ENCODE measurements at places on chromosomes 5 and 9.

- DNase-seq: no peak
Measured at GRCh38 chr5:638501-639252, 26.5 kb downstream of the CEP72 start.

DNA sequence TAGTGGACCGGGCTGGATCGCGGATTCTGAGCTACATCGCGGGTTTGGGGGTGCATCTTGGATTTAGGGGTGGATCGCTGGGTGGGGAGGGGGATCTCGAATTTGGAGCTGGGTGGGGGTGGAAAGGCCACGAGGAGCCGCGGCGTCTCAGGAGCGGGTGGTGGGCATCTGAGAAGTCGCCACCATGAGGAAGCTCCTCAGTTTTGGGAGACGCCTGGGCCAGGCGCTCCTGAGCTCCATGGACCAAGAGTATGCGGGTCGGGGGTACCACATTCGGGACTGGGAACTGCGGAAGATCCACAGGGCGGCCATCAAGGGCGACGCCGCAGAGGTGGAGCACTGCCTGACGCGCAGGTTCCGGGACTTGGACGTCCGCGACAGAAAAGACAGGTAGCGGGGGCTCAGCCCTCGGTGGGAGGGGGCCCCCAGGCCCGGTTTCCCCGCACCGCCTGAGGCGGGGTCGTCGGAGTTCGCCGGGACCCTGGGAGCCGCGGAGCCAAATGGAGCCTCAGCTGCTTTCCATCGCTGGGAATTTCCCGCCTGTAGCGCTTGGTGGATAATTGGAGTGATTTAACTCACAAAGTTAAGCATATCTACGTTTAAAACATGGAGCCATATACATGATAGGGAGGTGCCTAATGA is 376 bp downstream of the ANKRD18B start:
- peak; percentile 38 for DNase-seq

- DNase-seq: peak; percentile 32
Measured at GRCh38 chr5:80128141-80128540, 93.0 kb downstream of the THBS4 start.

DNA sequence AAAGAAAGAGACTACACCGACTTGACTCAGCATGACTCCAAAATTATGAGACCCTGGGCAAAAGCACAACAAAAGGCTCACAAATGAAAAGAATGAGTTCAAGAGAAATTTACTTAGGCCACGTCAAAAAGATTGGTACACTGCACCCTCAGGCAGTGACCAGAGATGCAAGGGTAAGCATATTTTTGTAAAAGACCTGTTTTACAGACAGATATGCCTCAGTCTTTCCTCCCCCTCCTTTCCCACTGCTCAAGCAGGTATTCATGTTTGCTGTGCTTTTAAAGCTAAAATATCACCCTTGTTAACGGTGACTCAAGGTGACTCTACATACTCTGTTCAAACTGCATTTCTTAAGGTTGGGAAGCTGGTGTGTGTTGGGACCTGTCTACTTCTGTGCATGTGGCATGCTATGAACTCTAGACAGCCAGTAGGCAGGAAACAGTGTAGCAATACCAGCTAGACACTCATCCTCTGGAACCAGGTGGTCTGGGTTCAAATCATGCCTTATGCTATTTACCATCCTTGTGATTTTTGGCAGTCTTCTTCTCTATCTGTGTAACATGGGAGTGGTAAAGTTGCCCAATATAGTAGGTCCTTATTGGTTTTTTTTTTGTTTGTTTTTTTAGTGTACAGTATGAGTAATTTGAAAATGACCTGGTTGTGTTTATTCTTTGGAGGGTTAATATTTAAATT is 98.7 kb downstream of the TLE4 start:
- DNase-seq: no peak

DNA sequence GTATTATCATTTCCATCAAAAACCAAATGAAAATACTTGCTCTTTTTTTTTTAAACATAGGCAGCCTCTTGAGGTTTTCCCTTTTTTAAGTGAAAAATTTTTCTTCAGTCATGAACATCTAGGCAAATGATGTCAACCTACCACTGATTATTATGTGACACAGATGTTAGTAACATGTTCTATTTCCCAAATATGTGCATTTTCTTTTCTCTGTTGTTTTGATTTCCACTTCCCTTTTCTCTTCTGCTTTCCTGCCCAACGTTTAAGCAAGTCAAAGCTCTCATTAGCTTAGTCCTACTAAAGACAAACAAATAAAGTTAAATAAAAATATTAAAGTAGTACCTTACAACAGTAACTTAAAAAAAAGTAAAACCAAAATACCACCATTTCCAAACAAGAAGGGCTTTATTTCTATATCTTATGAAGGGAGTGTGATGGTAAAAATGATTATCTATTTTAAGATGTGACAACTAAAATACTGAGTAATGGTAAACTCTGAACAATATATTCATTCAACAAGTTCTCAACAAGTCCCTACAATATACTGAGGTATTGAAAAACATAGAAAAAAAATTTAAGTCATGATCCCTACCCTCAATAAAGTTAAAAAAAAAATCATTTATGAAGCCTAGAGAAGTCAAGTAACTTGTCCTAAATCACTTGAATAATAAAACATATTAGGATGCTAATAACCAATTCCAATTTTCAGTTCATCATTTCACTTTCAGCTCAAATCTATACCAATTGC is 9.4 kb downstream of the SLC38A9 start:
- DNase-seq: no peak

DNA sequence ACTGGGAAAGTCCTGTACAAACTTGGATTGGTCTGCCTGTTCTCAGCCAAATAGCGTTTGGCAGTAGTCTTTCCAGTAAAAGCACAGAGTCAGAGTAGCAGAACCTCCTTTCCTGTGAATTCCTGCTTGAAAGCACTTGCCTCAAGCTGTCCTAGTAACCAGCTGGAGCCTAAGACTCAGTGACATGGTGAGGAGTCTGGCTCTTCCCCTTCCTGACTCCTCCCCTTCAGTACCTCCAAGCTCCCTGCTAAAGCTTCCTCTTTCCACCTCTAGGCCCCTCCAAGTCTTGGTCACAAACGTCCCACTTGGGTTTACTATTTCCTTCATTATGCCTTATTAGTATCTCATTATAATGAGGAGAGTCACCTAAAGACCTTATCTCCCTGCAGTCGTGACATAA is 21.4 kb upstream of the FAM81B start:
- DNase-seq: no peak

GRCh38 chr9:14992081-14992480 is 81.9 kb upstream of the FREM1 start:
- DNase-seq: no peak

DNA sequence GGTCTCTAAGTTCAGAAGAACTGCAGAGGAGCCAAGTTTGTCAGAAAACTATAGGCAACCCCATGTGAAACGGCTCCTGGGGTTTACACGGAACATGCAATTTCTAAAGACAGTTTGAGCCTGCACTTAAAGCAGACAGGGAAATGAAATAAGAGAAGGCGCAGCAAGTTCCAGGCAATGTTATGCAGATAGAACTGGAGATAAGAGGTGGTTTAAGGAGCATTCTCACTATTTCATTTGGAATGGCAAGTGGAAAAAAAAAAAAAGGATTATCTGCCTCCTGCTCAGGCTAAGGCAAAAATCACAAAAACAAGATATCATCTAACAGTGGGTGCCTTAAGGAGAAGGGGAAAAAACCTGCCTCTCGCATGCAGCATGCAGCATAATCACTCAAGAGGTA is 2252.4 kb downstream of the MAT2B start:
- DNase-seq: no peak

DNA sequence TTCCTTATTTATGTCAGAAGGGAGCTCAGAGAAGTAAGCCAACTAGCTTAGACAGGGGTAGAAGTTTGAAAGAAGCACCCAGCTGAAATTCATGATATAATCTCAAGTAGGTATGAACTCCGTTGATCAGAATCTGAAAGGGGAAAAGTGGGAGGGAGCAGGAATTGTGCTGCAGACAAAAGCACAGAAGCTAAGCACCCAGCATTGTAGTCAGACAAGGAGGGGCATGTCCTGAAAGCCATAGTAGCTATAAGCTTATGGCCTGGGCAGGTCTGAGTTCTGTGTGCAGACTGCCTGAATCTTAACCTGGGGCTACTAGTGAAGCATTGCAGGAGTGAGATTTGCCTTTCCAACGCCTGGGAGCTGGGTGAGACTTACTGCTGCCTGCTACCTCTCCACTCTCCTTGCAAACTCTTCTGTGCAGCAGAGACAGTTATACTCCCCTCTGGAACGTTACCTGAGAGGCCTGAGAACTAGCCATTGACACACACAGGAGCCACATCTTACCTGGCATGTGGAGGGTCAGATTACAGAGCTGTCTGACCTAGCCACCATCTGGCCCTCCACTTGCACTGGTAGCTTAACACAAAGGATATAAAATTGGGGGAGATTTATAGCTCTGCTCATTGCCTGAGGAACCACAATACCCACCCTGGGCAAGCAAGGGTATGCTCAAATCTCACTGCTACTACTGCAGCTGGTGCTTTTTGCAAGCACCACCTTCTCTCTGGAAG is 9.8 kb upstream of the CYLC2 start:
- no peak for DNase-seq

GRCh38 chr5:135054546-135054945 is 20.5 kb upstream of the PITX1 start:
- DNase-seq: no peak

GRCh38 chr9:35501946-35502345 is 12.0 kb downstream of the RUSC2 start:
- DNase-seq: no peak

DNA sequence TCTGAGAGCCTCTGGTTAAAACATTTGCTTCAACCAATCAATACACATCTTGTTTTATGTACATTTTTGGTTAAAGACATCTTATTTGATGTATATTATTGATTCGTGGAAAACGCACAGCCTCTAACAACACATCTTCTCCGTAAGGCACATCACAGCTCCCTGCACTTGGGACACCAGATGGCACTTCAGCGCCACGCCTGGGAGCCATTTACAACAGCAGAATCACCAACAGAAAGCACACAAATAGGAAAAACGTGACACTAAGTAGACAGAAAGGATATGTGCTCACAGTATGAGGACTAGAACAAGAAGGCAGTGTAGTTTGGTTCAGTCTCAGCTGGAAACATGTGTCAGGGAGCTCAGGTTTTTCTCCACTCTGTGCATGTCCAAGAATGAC is 199.7 kb downstream of the ROR2 start:
- no peak for DNase-seq

GRCh38 chr9:23587433-23587832 is 238.6 kb downstream of the ELAVL2 start:
- DNase-seq: no peak

DNA sequence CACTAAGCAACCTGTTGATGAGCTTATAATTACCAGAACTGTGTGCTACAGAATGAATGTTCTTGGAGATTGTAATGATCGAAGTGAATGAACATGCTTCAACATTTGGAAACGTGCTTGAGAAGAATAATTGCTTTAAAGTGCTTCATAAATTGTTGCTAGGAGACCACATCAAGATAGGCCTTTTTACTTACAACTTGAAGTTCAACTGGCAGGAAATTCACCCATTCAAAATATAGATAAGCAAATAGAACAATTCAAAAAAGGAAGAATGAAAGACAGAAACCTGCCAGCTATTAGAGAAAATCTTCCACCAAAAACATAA is 38.0 kb upstream of the SLC44A1 start:
- DNase-seq: no peak

GRCh38 chr5:132498152-132498551 is 7.6 kb upstream of the IRF1 start:
- DNase-seq: no peak

GRCh38 chr5:53825926-53826325 is 265.5 kb downstream of the NDUFS4 start:
- no peak for DNase-seq

- DNase-seq: no peak
Measured at GRCh38 chr5:143191720-143192119, 211.8 kb downstream of the NR3C1 start.

DNA sequence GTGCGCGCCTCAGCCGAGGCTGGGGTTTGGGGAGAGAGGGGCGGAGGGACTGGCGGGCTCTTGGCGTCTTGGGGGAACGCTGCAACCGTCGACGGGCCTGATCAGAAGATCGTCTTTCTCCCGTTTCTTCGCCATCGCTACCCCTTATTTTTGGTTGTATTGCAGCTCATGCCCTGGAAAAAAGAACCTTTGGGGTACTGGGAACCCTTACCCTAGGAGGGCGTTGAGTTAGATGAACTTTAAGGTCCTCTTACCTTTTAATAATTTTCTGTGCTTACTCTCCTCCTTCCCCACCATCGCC is 719 bp downstream of the PAIP2 start:
- no peak for DNase-seq

GRCh38 chr5:56607551-56607950 is 207.8 kb upstream of the MAP3K1 start:
- no peak for DNase-seq

- no peak for DNase-seq
Measured at GRCh38 chr9:87267251-87268070, 230.2 kb upstream of the DAPK1 start.

GRCh38 chr5:127012916-127013315 is 17.4 kb downstream of the MARCHF3 start:
- no peak for DNase-seq

DNA sequence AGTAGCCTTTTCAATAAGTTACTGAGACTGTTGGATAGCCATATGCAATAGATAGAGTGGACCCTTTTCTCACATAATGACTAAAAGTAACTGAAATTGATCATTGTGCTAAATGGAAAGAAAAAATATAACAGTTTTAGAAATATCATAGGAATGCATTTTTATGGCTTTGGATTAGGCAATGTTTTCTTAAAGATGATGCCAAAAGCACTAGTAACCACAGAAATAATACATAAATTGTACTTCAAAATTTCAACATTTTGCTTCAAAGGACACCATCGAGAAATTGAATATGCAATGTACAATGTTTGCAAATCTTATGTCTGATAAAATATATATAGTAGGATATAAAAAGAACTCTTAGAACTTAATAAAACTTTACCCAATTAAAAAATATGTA is 1267.5 kb upstream of the CDH9 start:
- no peak for DNase-seq

GRCh38 chr5:76500633-76501393 is 97.7 kb downstream of the IQGAP2 start:
- no peak for DNase-seq

- no peak for DNase-seq
Measured at GRCh38 chr5:113343343-113343742, 91.4 kb downstream of the TSSK1B start.

DNA sequence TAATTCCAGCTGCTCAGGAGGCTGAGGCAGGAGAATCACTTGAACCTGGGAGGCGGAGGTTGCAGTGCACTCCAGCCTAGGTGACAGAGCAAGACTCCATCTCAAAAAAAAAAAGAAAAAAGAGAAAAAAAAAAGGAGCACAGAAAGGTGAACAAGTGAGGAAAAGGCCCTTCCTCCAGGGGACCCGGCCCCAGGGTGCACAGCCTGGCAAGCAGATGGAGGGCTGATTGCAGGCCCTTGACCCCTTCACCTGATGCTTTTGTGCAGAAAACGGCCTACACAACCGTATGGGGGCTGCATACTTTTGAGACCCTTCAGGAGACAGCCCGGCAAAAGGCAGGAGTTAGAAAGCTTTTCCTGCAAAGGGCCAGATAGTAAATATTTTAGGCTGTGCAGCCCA is 33.9 kb downstream of the HRH2 start:
- no peak for DNase-seq

- no peak for DNase-seq
Measured at GRCh38 chr5:89444088-89444487, 561.1 kb upstream of the MEF2C start.

All from nephron progenitor cell (in vitro differentiated cells).